Aorta (tissue), 5 donors: ENCODE measurements at places on chromosomes 13 and 19. TPM values are rescaled to one million over a fixed set of nuclear protein-coding genes. Genes with fewer than 3 reads are reported as not detected.

DNA sequence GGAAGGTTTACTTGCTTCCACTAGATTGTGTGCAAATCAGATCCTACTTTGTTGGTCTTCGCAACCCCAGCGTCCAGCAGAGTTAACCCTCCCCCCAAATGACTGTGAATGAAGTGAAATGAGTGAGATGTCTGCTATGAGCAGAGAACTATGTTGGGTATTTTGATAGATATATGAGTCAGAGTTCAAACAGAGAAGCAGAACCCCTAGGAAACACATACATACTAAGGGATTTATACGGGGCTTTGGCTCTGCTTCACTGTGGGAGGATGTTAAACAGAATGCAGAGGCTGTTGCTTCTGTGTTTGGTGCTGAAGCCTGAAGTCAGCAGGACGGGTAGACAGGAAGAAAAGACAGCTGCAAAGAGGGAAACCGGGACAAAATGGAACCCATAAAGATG lies 197.0 kb downstream of the MZT1 start:
- no peak for DNase-seq

DNA sequence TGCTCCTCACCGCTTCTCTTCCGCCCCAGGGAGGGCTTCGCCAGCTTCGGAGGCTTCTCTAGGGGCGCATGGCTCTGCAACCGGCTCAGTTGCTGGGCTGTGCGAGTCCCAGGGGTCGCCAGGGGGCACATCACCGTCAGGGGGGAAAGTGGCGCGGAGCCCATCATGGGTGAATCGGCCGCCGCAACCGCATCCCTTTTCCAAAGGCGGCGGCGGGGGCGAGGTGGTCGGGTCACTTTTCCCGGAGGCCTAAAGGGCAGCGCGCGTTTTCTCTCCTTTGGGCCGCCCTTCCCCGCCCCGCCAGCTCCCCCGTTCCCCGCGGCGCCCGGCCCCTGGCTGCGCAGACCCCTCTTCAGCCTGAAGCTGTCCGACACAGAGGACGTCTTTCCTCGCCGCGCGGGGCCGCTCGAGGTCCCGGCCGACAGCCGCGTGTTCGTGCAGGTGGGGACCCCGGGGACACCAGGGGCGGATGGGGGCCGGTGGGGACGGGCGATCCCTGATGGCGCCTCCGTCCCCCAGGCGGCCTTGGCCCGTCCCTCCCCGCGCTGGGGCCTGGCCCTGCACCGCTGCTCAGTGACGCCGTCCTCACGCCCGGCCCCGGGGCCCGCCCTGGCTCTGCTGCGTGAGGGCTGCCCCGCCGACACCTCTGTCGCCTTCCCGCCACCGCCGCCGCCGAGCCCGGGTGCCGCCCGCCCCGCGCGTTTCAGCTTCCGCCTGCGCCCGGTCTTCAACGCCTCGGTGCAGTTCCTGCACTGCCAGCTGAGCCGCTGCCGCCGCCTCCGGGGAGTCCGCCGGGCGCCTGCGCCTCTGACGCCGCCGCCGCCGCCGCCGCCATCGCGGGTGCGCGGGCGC lies 1.7 kb downstream of the TGFBR3L start:
- peak; percentile 82 for DNase-seq

GRCh38 chr13:36612230-36612629 lies 61.6 kb upstream of the SERTM1 start:
- no peak for DNase-seq

DNA sequence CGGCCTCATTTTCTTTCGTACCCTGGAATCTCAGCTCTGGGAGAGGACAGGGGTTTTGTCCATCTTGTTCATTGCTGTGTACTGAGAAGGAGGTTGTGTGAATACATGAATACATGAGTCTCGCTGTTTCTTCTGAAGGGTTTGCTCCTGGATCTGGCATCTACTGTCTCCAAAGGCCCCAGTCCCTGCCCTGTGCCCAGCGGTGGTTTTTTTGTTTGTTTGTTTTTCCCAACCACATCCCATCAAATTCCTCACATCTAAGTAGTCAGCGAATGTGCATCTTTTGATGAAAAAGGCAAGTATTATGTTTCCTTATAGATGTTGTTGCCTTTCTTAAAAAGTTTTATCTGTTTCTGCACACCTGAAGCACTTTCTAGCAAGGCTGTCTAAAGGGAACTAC lies 12.5 kb downstream of the DCAF15 start:
- no peak for DNase-seq

DNA sequence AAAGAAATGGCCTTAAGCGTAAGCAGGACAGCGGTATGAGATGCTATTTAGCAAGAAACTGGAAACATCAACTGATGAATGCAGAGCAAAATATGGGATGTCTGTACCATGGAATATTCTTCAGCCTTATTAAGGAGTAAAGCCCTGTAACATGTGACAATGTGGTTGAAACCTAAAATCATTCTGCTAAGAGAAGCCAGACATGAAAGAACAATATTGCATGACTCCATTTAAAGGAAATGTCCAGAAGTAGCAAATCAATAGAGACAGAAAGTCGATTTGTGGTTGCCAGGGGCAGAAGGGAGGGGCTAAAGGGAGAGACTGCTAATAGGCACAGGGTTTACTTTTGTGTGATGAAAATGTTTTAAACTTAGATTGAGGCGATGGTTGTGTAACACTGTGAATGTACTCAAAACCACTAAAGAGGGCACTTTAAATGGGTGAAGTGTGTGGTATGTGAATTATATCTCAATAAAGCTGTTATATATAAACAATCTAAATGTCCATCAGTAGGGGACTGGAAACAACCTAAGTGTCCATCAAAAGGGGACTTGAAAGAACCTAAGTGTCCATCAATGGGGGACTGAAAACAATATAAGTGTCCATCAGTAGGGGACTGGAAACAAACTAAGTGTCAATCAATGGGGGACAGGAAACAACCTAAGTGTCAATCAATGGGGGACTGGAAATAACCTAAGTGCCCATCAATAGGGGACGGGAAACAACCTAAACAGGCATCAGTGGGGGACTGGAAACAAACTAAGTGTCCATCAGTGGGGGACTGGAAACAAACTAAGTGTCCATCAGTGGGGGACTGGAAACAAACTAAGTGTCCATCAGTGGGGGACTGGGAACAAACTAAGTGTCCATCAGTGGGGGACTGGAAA lies 45.4 kb downstream of the CCL25 start:
- no peak for DNase-seq

DNA sequence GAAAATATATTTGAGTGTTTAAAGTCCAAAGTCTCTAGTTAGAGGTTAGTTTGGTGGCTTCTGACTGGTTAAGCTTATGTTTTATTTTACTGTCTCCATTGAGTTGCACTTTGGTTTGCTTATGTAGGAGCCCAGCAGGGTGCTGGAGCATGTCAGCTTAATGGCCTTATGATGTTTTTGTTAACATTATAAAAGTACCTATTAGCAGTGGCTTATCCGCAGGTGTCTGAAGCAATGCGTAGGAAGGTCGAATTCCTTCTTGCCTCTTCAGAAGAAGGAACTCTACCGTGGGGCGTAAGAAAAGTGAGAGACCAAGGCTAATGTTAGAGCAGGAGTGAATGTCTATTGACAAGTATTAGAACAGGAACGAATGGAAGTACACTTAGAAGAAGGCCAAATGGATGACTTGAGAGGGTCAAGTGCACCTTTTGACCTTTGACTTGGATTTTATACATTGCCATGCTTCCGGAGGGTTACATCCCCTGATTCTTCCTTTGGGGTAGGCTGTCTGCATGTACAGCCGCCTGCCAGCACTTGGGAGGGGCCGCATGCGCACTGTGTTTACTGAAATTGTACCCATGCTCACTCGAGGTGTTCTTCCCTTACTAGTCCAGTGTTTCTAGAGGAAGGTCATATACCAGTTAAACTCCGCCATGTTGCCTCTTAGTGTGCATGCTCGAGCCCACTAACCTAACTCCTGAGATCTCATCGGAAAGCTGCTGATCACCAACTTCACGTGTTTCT lies 793.9 kb upstream of the PCDH9 start:
- DNase-seq, result no peak

- DNase-seq, result no peak
Measured at GRCh38 chr13:80235166-80235966, 105.6 kb downstream of the SPRY2 start.

- peak; percentile 66 for DNase-seq
Measured at GRCh38 chr19:14517446-14517839, 754 bp downstream of the DNAJB1 start.

DNA sequence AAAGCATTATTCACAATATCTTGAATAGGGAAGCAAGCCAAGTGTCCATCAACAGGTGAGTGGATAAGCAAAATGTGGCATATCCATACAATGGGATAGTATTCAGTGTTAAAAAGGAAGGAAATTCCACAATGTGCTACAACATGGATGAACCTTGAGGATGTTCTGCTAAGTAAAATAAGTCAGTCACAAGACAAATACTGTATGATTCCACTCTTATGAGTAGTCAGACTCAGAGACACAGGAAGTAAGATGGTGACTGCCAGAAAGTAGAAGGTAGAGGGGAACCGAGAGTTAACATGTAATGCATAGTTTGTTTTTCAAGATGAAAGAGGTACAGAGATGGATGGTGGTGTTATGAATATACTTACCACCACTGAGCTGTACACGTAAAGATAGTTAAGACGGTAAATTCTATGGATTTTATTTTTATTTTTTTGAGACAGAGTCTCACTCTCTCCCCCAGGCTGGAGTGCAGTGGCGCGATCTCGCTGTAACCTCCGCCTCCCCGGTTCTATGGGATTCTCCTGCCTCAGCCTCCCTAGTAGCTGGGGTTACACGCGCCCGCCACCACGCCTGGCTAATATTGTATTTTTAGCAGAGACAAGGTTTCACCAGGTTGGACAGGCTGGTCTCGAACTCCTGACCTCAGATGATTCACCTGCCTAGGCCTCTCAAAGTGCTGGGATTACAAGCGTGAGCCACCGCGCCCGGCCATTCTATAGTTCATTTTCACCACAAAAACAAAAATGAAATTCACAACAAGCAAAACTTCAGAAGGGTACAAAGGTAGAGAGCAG lies 1.0 kb upstream of the CHAMP1 start:
- no peak for DNase-seq

- DNase-seq, result no peak
Measured at GRCh38 chr13:94623316-94623715, 21.7 kb downstream of the GPR180 start.

DNA sequence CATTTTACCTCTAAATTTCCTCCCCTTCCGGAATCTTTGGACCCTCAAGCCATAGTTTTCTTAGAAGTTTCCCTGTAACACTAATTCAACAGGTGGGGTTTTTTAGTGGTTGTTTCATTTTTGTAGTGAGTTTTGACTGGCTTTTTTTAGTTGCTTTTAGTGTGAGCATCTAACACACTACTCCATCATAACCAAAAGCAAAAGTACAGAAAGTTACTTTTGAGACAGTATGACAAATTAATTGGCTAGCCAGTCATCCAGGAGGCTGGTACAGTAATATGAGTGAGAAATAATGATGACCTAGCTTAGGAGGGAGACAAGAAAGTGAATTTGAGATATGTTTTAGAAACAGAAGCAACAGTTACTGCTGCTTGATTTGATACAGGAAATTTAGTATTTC lies 71.5 kb downstream of the DNAJC15 start:
- no peak for DNase-seq

- DNase-seq, result no peak
Measured at GRCh38 chr13:79709471-79709870, 228.5 kb downstream of the NDFIP2 start.

DNA sequence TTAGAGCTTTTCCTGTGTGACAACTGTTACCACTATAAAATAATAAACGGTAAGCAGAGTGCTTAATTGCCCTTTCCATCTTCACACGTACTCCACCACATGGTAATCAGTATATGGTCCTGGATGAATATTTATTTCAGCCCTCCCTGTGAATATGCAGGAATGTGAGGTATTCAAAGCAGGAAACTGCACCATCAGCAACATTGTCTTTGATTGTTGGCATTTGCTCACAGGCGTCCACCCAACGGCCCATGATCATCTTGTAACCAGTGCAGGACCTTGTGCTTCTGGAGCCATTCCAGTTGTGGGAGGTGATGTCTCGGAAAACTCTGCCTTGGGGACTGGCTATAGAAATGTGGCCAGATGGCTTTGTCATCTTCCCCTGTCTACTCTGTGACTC lies 132.6 kb downstream of the COG6 start:
- no peak for DNase-seq

GRCh38 chr13:51479199-51479523 lies 26.3 kb upstream of the INTS6 start:
- no peak for DNase-seq

DNA sequence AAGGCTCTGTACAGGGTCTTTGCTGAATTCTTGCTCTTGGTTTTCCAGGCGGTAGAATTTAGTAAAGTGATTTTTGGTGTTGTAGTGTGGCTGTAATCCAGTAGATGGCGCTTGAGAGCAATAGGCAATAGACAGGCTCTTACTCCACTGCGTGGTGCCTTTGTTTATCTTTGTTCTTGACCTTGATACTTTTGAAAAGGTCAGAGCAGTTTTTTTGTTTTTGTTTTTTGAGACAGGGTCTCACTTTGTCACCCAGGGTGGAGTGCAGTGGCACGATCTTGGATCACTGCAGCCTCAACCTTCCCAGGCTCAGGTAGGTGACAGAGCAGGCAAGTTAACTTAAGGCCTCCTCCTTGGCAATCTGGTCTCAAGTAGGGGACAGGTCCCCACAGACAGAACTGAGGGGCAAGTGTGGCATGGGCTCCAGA lies 12.2 kb upstream of the LILRA5 start:
- no peak for DNase-seq

- no peak for DNase-seq
Measured at GRCh38 chr13:91785431-91786119, 387.2 kb downstream of the GPC5 start.

- no peak for DNase-seq
Measured at GRCh38 chr13:93771782-93772181, 545.2 kb downstream of the GPC6 start.

DNA sequence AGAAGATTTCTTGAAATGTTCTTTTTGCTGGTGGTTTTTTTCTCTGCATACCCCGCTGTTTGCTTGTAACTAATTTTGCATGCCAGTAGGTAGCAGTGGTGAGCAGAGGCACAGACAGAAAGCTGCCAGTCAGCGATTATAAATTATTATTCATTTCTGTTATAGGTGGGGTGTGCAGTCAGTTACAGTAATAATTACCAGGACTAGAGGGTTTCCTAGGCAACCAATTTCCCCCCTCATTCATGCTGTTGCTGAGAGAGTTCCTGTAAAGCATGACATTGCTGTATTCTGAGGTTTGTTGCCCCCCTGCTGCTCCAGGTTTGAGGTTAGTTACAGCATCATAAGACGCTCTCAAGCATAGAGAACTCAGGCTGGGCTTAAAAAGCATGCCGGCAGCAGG lies 104.5 kb downstream of the URI1 start:
- DNase-seq, result no peak

- DNase-seq, result peak; percentile 81
Measured at GRCh38 chr19:42113641-42114348, 18.5 kb downstream of the POU2F2 start.

- DNase-seq, result peak; percentile 93
Measured at GRCh38 chr19:18594096-18594823, 5.7 kb downstream of the REX1BD start.

- no peak for DNase-seq
Measured at GRCh38 chr19:31105761-31106160, 243.5 kb downstream of the TSHZ3 start.

The EBI3 gene
- total RNA-seq, result 3.3 TPM

The ZNF888 gene
- 4.2 TPM for total RNA-seq

The STX10 gene
- 33.0 TPM for total RNA-seq

The LGALS7B gene
- total RNA-seq, result not detected

The ZNF555 gene
- 8.1 TPM for total RNA-seq

The ATXN8OS gene
- total RNA-seq, result not detected

The TBC1D17 gene
- 52.4 TPM for total RNA-seq

The ZNF547 gene
- 2.6 TPM for total RNA-seq

The DLEU7 gene
- 0.39 TPM for total RNA-seq

The NUFIP1 gene
- total RNA-seq, result 4.6 TPM

The CILP2 gene
- total RNA-seq, result 4.2 TPM

The RASIP1 gene
- 15.4 TPM for total RNA-seq

The ZNF846 gene
- total RNA-seq, result 17.4 TPM

The UNC13A gene
- total RNA-seq, result 2.8 TPM

The CYSLTR2 gene
- total RNA-seq, result 1.1 TPM

The ZNF793 gene
- total RNA-seq, result 7.5 TPM
